Bone marrow (tissue), 2 donors: ENCODE measurements at places on chromosomes 1 and 21.

GRCh38 chr1:154129391-154129970 is 25.4 kb downstream of the NUP210L start:
- DNase-seq, result peak; percentile 27

- DNase-seq, result no peak
Observed at GRCh38 chr1:11294951-11295350, 22.0 kb downstream of the UBIAD1 start.

DNA sequence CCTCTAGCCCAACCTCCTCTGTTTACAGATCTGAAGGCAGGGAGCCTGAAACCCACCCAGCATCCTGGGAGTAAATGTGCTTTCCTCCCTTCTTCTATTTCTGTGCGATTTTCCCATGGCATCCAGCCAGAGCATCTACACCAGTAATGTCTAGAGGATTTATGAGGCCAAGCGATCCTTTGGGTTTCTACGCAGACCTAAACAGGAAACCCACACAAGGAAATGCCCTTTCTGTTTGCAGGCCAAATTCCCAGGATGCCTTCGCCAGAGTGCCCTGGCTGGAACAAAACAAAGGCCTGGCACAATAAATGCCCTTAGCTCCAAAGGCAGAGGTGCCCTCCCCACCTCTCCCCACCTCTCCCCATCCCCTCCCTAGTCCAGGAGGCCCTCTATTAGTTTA is 110.5 kb upstream of the CDC42BPA start:
- no peak for DNase-seq

DNA sequence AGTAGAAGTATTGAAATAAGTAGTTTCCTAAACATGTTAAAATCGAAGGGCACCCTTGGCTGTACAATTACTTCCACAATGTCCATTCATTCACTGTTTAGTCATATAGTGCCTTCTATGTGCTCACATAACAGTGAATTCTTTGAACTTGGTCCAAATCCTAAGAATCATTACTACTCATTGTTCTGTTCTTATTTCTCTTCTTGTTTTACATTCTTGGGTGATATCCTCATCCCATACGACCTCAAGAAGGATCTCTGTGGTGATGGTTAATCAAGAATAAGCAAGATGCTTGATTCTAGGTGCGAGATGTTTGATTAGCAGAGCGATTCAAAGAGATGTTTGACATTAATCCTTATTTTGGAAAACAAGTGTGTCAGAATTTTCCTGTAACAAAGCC is 667.4 kb upstream of the ZP4 start:
- DNase-seq, result no peak

GRCh38 chr1:51973587-51974474 is 16.7 kb downstream of the RAB3B start:
- no peak for DNase-seq

DNA sequence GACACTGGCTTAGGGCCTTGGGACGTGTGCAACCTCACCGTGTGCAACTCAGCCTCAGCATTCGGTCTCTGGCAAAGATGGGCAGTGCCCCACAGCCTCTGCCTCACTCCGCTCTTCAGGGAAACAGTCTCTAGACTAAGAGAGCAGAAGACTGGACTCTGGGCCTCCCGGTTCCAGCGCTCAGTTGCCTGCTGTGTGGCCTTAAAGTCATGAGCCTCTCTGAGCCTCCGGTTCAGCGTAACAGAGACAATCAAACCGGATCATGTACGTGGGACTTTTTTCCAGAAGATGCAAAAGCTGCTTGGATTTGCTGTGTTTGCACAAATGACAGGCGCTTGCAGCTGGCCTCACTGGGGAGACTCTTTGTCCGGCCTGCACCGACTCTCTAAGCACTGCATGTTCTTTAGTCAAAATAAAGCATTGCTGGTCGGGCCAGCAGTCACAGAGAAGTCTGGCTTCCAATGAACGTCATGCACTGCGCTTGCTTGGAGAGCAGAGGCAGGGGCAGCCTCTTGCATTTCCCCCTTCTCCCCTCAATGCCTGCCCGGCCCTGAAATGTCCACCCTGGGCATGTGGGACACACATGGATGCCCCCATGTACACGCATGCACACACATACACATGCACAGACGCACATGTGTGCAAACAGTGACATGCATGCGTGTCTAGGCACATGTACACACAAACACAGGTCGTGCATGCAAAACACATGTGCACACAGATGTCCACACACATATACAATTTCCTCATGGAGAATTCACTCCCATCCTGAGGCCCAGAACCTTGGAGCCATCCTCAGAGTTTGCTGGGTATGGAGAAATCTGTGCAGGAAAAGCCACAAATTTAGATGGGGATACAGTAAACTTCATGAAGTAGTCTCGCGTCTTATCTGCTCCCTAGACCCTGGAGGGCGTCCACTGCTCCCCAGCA is 152.4 kb downstream of the PRDM16 start:
- no peak for DNase-seq

- no peak for DNase-seq
Observed at GRCh38 chr1:61992257-61992656, 202.4 kb upstream of the L1TD1 start.

- no peak for DNase-seq
Observed at GRCh38 chr1:185679220-185679619, 55.0 kb upstream of the HMCN1 start.

DNA sequence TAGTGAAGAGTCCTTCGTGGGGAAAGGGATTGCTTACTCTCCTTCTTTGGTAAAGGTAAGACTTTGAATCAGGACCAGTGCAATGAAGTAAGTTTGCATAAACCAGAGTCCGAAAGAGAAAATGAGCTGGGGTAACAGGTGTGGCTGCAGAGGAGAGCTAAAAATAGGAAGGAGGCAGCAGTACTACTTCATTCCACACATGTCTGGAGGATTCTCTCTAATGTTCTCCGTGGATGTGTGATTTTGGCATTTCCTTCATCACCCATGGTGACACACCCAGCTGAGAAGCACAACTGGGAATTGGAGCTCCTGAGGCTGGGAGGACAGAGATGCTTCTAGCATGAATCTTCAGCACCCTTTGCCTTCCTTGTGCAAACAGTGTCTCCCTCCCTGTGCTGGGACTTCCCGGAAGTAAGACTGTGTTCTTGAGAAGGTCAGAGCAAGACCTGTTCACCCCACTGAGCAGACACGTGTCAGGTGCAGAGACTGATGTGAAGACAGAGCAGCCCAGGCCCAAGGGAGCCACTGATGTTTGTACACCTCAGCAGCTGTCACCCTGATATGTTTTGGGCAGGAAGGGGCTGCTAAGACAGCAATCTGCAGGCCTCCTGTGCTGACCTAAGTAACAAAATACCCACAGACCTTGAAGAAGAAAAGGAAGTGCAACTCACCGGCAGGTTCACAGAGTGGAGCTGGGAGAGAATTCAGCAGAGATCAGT is 13.3 kb downstream of the FCRL1 start:
- no peak for DNase-seq

DNA sequence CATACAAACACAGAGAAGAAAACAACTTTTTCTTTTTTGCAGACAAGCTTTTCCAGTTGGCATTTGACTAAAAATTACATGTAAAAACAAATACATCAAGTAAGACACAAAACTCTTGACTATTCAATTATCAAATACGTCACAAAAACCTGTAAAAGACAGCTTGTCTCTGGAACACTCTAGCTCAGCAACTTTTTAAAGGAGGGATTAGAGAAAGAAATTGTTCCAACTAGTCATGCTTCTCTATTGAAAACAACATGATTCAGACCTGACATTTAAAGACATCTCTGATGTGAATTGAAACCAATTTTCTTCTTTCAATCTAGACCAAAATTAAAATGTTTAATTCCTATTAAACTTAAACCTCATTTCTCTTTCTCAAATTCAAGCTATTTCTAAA is 30.3 kb downstream of the SMYD3 start:
- no peak for DNase-seq

- DNase-seq, result no peak
Observed at GRCh38 chr1:76921590-76921989, 54.3 kb downstream of the ST6GALNAC5 start.

- DNase-seq, result no peak
Observed at GRCh38 chr1:155691992-155692528, 3.2 kb downstream of the DAP3 start.

GRCh38 chr1:6603915-6604558 is 1.4 kb upstream of the KLHL21 start:
- DNase-seq, result no peak

GRCh38 chr1:224406216-224406615 is 28.4 kb downstream of the WDR26 start:
- no peak for DNase-seq

DNA sequence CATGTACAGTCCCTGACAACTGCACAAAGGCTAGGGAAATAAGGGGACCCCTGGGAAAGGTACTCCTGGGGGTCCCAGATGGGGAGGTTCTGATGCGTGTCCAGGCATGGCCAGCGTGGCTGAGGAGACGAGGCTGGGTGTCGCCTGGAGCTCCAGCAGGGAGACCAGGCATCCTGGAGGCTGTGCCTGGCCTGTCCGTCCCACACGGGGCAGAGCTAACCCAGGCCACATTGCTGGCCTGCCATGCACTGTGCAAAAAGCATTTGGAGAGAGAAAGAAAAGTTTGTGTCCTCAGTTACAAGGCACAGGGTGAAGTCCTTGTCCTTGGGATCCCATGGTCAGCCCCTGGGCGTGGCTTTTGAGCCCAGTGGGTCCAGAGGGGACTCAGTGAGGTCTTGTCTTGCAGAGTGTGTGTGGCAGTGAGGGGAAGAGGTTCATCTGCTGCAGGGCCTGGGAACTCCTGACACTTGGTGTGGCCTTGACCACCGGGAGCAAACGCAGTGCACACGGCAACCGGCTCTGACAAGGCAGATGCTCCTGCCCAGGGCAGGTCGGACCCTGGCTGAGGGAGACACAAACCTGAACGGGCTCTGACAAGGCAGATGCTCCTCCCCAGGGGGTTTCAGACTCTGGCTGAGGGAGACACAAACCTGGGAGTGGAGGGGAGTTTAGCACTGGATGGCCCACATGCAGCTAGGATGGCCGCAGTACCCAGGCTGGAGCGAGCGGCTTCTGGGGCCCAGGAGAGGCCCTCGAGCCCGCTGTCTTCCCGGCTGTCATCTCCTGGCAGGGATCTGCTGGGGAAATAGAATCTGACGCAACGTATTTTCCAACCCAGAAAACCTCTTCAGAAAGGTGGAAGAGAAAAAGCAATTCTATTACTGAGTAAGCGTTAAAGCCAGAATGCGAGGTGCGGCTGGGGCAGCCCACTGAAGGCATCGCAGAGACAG is 37.3 kb upstream of the COL18A1 start:
- DNase-seq, result no peak

GRCh38 chr1:245809361-245809760 is 654.6 kb downstream of the KIF26B start:
- no peak for DNase-seq

DNA sequence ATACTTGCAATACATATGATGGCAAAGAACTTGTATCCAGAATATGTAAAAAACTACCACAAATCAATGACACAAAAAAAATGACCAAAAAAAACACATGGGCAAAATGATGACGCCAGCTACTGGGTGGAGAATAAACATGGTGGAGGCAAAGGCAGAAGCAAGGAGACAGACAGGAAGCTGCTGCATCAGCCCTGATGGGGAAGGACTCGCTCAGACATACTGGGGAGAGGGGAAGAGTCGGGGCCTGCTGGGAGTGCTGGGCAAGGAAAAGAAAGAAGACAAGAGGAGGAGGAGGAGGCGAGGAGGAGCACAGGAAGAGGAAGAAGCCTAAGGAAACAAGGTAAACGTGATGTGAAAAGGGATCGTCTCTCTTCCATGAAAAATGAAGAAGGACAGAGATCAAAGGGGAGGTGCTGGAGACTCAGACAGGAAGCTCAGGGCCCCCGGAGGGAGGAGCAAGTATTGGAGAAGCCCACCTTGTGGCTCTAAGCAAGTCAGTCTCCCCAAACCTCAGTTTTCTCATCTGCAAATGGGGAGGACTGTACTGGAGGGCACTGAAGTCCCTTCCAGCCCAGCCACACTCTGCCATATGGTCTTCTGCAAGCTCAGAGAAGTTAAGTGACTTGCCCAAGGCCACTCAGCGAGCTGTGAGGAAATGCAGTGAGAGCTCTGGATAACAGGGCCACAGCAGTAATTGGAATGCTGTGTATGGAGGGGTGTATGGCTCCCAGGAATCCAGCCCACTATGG is 24.2 kb downstream of the OLFML2B start:
- no peak for DNase-seq

- no peak for DNase-seq
Observed at GRCh38 chr1:151009206-151009587, 948 bp downstream of the PRUNE1 start.

DNA sequence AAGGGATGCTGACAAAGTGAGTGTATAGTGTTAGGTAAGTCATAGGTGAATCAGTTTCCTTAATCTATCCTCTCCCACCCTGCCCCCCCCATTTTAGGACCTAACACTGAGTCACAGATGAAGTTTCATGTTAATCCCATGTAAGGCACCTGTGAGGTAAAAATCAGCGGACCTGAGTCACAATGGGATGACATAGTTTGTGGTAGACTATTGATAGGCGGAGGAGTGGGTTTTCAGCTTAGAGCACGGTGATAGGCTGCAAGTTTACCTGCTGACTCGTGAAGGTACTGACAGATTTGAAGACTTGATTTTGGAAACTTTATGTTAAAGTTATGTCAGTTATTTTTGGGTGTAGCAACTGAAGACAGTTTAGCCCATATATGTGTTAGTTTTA is 1.7 kb downstream of the TOR1AIP1 start:
- DNase-seq, result no peak

- no peak for DNase-seq
Observed at GRCh38 chr1:214120191-214120590, 132.4 kb downstream of the PROX1 start.

GRCh38 chr1:91693557-91693956 is 192.4 kb downstream of the TGFBR3 start:
- no peak for DNase-seq

DNA sequence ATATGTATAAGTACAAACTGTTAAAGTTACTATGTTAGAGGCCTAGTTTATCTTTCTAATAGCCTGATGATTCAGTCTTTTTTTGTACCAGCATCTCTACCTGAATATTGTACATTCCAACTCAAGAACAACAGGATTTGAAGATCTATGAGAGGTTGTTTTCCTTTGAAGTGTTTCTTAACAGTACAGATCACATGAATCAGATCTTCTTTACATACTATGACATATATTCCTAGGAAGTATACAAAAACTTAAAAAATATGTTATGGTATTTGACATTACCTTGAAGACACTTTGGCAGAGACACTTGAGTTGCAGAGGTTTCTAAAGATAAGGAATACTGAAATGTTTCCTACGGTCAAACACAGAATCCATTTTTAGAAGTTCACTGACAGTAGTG is 1280.9 kb downstream of the KCNT2 start:
- DNase-seq, result no peak

- no peak for DNase-seq
Observed at GRCh38 chr1:223500560-223501425, 107.6 kb downstream of the CCDC185 start.

- DNase-seq, result no peak
Observed at GRCh38 chr1:11980676-11980972, 380 bp downstream of the MFN2 start.
